Right atrium auricular region (tissue), 2 donors: ENCODE measurements at places on chromosomes 5 and 9. TPM values are rescaled to one million over a fixed set of nuclear protein-coding genes. Genes with fewer than 3 reads are reported as not detected.

DNA sequence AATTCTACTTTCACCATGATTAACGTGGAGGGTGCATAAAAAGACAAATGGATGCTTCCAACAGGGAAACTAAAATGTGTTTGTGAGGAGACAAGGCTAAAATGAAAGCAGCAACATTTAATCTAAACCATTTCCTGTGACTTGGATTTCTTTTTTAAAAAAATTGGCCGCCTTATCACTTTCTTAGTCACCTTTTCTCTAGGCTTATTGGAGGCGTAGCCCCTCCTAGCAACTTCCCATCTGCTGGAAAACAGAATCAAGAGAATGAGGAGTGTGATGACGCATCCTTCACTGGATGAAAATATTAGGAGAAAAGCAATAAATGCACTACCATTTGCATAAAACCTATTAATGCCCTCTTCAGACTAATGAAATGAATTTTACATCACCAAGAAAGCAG is 791 bp upstream of the GPR150 start:
- H3K36me3 ChIP-seq: no peaks in the 10 kb centered on the region
- no peak for DNase-seq
- no peaks in the 10 kb centered on the region for H3K27me3 ChIP-seq
- H3K4me3 ChIP-seq: no peak overlapping the region
- H3K4me1 ChIP-seq: no peaks in the 10 kb centered on the region

GRCh38 chr5:154962494-154962893 is 21.6 kb downstream of the MRPL22 start:
- no peak overlapping the region for H3K4me3 ChIP-seq
- H3K36me3 ChIP-seq: peaks cover 36% of the 10 kb centered on the region
- no peak overlapping the region for H3K27ac ChIP-seq
- no peaks in the 10 kb centered on the region for H3K4me1 ChIP-seq

DNA sequence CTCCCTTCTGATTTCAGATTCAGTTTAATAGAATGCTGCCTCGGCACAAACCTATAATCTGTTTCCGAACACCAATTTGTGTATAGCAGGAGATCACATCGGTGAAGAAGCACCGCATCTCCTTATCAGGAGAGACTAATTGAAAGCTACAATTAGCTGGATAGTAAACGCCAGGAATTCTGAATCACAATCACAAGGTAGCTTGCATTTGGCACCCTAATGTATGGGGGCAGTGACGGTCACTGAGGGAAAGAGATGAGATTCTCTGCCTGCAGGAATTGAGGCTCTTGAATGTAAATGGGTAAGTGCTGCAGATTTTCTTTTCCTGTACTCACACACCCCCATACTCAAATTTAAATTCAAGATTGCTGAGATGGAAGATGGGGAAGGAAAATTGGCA is 373.6 kb upstream of the ZNF608 start:
- no peaks in the 10 kb centered on the region for H3K36me3 ChIP-seq
- no peak overlapping the region for H3K4me3 ChIP-seq
- H3K4me1 ChIP-seq: no peaks in the 10 kb centered on the region
- H3K27ac ChIP-seq: no peak overlapping the region

DNA sequence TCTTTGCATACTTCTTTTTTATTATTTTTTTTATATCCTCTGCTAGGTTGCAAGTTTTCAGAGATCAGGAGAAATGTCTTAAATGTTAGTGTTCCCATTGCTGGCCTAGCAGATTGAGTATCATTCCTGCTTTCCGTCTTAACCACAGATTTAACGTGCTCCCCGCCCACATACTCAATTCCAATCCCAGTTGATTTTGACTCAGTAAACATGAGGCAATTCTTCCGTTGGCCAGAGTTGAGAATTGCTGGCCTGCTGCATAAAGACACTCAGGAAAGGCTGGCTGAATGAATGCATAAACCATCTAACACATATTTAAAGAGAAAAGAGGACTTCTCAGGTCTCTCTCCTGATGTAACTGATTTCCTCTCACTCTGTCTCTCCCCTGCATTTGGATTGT is 46.8 kb upstream of the PLPP6 start:
- no peak overlapping the region for H3K27ac ChIP-seq
- H3K27me3 ChIP-seq: no peaks in the 10 kb centered on the region
- no peaks in the 10 kb centered on the region for H3K36me3 ChIP-seq
- no peak overlapping the region for H3K4me3 ChIP-seq

DNA sequence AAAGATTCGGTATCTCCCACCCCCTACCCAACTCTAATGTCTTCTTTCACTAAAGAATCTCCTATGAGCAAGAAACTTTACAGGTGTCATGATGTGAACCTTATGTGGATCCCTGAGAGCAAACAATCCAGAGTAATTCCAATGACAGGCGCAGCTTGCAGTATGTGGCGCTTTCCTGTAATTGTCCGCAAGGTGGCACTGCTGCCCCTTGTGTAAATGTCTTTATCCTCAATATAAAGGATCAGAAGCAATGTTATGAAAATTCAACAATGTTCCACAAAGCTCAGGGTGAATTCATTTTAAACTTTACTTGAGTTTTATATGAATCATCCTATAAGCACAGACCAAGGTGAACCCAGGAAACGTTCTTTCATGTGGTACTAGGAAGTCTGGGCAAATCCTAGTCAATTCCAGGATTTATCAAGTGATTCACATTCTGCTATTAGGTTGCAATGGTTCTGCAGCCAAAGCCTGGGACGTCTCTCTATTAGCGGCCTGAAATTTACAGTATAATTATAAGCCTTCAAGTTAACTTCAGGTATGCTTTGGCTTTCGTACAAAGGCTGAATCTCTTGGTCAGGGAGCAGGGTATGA is 113.7 kb downstream of the TRPM6 start:
- no peaks in the 10 kb centered on the region for H3K36me3 ChIP-seq
- no peak overlapping the region for H3K4me3 ChIP-seq
- no peak overlapping the region for H3K27ac ChIP-seq

DNA sequence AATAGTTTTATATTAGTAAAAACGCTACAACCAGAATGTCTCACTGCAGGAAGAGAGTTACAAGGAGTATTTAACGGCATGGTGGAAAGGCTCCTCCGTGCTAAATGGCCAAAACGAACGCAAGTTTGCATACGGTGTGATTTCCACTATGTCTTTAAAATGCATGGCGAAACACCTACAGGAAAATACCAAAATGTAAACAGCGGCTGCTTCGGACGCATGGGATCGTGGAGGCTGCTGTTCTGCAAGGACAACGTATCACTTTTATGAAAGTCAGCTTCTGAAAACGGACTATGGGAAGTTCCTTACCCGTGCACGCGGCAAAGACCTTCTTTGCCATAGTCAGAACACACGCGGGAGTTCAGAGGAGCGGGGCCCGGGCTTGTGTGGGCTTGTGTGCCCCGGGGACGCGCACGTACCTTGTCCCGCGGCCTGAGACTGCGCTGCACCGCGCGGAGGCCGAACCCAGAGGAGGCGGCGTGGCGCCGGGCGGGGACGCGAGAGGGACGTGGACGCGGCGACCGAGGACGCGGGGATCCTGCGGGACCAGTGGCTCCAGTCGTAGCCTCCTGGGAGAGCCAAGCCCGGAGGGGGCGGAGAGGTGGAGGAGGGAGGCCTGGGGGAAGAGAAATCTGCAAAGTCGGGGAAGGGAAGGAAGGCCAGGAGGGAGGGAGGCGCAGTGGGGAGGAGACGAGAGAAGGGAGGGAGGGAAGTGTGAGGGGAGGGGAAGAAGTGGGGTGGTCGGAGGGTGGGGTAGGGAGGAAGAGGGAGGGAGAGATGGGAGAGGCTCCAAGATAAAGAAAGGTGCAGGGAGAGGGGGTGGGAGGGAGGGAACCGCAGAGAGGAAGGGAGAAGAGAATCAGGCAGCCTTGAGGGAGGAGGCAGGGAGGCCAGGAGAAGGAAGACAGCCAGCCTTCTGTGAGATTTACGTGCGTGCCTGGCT is at the start of gene CMBL:
Gene CMBL (minus strand): TSS at position 697 of the 943 bp plus-strand sequence. CDS start 17,140 bp downstream, outside the sequence.
- no peaks in the 10 kb centered on the region for H3K4me1 ChIP-seq
- peak within 1 kb of the TSS; percentile 87 for H3K27ac ChIP-seq
- no peak for DNase-seq
- no peaks in the 10 kb centered on the region for H3K27me3 ChIP-seq

DNA sequence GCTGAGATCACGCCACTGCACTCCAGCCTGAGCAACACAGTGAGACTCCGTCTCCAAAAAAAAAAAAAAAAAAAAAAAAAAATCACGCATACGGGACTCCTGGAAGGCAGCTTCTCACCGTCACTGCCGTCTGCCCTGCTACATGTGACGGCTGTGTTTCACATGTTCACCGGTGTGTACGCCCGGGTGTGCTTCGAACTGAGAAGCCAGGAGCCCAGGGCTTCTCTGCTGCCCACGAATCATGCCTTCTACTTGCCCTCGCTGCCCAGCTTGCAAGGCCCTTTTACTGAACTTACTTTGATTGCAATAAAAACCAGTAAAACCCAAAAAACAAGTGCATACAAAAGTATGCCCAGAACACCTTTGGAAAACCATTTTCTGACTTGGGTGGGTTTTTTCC is 5.8 kb upstream of the NKD2 start:
- H3K4me1 ChIP-seq: peaks cover 33% of the 10 kb centered on the region
- H3K36me3 ChIP-seq: no peaks in the 10 kb centered on the region
- no peaks in the 10 kb centered on the region for H3K27me3 ChIP-seq

DNA sequence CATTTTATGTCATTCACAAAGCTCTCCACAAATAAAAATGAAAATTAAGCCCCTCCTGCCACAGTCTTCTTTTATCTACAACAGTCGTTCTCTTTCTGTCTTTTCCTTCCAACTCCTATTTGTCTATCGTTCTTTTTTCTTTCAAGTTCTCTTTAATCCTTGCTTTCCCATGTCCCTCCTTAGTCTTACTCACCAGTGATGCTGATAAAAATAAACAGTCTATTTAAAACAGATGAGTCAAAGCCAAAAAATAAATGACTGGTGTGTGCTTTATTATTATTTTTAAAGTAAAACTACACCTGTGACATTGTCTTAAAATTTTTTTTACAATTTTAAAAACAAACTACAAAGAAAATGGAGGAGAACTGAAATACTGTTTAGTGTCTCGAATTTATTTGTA is 137.1 kb upstream of the TMEM161B start:
- no peak overlapping the region for H3K4me3 ChIP-seq
- no peak for DNase-seq
- H3K4me1 ChIP-seq: peaks cover 7% of the 10 kb centered on the region
- no peak overlapping the region for H3K27ac ChIP-seq

GRCh38 chr5:60960591-60960990 is 15.6 kb downstream of the NDUFAF2 start:
- H3K4me3 ChIP-seq: no peak overlapping the region
- H3K36me3 ChIP-seq: no peaks in the 10 kb centered on the region
- H3K27ac ChIP-seq: no peak overlapping the region

GRCh38 chr9:137406876-137407589 is 15.9 kb downstream of the EXD3 start:
- H3K27ac ChIP-seq: peak overlapping the region; percentile 66
- no peak for DNase-seq
- H3K36me3 ChIP-seq: no peaks in the 10 kb centered on the region
- peak overlapping the region; percentile 54 for H3K4me3 ChIP-seq
- no peaks in the 10 kb centered on the region for H3K27me3 ChIP-seq

DNA sequence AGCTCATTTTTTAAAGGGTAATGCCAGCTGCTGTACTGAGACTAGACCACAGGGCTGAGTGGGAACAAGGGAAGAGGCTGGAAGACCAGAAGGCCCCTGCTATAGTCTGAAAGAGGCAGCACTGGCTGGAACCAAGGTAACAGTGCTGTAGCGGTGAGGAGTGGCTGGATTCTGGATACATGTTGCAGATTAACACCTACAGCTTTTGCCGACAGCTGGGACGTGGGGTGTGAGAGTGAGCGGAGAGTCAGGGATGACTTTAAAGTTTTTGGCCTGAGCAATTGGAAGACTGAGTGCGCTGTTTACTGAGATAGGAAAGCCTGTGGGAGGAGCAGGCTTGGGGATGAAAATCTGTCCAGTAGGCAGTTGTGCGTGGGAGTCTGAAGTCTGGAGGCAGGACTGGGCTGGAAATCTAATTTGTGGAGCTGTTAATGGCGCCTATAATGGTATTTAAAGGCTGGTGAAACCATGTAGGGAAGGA is 26.5 kb downstream of the AQP7 start:
- H3K4me1 ChIP-seq: no peaks in the 10 kb centered on the region
- H3K36me3 ChIP-seq: peaks cover 6% of the 10 kb centered on the region
- no peak for DNase-seq
- H3K4me3 ChIP-seq: no peak overlapping the region
- peak overlapping the region; percentile 78 for H3K27ac ChIP-seq

- no peaks in the 10 kb centered on the region for H3K27me3 ChIP-seq
- H3K4me3 ChIP-seq: no peak overlapping the region
- no peak overlapping the region for H3K27ac ChIP-seq
- no peak for DNase-seq
- H3K4me1 ChIP-seq: no peaks in the 10 kb centered on the region
These were observed 28.1 kb upstream of the INSYN2B start for GRCh38 chr5:170008376-170008775.

GRCh38 chr5:85225388-85225787 is 840.7 kb upstream of the EDIL3 start:
- H3K4me1 ChIP-seq: no peaks in the 10 kb centered on the region
- H3K36me3 ChIP-seq: no peaks in the 10 kb centered on the region

GRCh38 chr5:168920019-168920810 is 341.0 kb upstream of the PANK3 start:
- no peak for DNase-seq
- H3K27ac ChIP-seq: no peak overlapping the region
- H3K36me3 ChIP-seq: no peaks in the 10 kb centered on the region

DNA sequence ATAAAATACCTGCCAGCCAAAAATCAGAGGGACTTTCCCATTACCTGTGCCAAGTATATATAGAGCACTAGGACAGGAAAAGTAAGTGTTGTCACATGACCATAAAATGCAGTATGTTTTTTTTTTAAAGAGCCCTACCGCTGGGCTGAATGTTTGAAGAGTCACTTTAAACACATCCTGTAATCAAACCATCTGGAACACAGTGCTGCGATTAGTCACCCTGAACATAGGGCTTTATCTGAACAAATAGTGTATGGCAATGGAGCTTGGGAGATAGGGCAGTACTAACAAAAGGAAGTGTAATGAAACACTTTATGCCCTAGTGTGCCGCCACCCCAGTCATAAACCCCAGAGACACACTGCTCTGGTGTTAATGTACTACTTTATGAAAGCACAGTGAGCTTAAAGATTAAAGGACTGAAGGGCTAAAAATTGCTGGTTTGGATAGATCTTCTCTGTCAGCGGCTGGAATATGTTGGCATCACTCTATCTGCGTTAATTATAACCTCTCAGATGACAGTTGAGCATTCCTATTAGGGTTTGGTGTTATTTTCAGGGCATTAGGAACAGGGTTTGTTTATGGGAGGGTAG is 90.4 kb downstream of the ZNF608 start:
- DNase-seq: no peak
- H3K36me3 ChIP-seq: no peaks in the 10 kb centered on the region
- H3K4me3 ChIP-seq: no peak overlapping the region
- H3K4me1 ChIP-seq: no peaks in the 10 kb centered on the region

- H3K27me3 ChIP-seq: no peaks in the 10 kb centered on the region
- peak overlapping the region; percentile 78 for H3K27ac ChIP-seq
- no peak overlapping the region for H3K4me3 ChIP-seq
- H3K4me1 ChIP-seq: peaks cover 86% of the 10 kb centered on the region
These were observed 45.3 kb downstream of the SLC22A5 start for GRCh38 chr5:132414634-132415378.

Gene TMEFF1
- total RNA-seq: not detected

Gene QRFP
- not detected for total RNA-seq

Gene PCDHAC2
- 3.7 TPM for total RNA-seq

Gene DPYSL3
- total RNA-seq: 56.2 TPM

Gene ANKDD1B
- not detected for total RNA-seq

Gene NTRK2
- 11.9 TPM for total RNA-seq

Gene RNF20
- 22.7 TPM for total RNA-seq

Gene C9
- total RNA-seq: not detected

Gene SLC27A6
- total RNA-seq: 15.2 TPM

Gene AJM1
- 2.7 TPM for total RNA-seq

Gene HTR4
- total RNA-seq: 4.3 TPM

Gene DNLZ
- total RNA-seq: 15.4 TPM

Gene PDE6A
- total RNA-seq: 0.08 TPM

Gene FOXD4L3
- not detected for total RNA-seq
